Erythroblast (primary cell): ENCODE measurements at places on chromosomes 11 and 22.

DNA sequence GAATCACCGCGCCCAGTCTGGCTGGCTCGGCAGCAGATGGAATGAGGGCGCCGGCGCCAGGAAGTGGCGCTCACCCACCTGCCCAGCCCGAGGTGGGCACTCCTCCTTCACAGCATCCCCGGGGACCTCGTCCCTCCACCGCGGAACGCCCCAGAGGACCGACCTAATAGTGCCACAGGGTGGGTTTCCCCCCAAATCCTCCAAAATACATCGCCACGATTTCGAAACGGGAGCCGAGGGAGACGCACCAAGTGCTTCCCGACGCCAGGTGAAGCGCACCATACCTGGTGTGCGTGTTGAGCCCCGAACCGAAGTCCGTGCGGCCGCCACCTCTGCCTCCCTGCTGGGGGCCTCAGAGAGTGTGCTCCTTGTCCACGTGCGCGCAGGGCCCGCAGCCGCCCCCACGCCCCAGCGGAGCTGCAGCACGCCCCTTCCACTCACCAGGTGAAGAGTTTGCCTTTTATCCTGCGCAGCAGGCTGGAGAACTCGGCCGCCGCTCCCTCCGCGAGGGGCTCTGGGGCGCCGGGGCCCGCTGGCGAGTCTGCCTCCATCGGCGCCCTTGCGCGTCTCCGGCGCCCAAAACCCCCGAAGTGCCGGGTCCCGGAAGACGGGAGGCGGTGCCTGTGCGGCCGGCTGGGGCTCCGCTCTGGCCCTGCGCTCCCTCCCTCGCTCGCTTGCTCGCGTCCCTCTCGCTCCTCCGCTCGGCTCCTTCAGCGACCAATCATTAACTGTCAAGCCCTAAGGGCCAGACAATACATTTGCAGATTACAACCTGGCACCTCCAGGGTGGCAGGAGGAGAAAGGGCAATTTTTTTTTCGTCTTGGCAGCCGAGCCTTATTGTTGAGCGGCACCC, at the start of gene SLC35F2:
SLC35F2 (minus strand) TSS at position 571 of the 854 bp plus-strand sequence; CDS start at position 551, 20 bp downstream.
- DNase-seq: peak; percentile 47

GRCh38 chr11:131413217-131413616, 42.8 kb downstream of the NTM start:
- no peak for DNase-seq

DNA sequence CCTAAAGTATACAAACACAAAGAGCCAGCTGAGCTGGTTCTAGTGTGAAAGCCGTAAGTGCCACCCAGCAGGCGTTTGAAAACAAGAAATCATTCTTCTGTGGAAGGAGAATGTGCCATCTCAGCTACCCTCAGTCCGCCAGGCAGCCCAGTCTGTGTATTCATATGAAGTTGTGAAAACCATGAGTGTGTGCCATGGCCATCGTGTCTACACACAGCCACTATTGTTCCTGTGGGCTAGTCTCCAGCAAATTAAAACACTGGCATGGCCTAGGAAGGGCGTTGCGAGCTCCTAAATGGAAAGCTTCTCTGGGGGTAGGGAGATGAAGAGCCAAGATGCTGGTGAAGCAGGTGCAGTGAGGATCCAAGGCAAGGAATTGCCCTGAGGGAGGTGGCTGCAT, 51.5 kb upstream of the HORMAD2 start:
- no peak for DNase-seq

DNA sequence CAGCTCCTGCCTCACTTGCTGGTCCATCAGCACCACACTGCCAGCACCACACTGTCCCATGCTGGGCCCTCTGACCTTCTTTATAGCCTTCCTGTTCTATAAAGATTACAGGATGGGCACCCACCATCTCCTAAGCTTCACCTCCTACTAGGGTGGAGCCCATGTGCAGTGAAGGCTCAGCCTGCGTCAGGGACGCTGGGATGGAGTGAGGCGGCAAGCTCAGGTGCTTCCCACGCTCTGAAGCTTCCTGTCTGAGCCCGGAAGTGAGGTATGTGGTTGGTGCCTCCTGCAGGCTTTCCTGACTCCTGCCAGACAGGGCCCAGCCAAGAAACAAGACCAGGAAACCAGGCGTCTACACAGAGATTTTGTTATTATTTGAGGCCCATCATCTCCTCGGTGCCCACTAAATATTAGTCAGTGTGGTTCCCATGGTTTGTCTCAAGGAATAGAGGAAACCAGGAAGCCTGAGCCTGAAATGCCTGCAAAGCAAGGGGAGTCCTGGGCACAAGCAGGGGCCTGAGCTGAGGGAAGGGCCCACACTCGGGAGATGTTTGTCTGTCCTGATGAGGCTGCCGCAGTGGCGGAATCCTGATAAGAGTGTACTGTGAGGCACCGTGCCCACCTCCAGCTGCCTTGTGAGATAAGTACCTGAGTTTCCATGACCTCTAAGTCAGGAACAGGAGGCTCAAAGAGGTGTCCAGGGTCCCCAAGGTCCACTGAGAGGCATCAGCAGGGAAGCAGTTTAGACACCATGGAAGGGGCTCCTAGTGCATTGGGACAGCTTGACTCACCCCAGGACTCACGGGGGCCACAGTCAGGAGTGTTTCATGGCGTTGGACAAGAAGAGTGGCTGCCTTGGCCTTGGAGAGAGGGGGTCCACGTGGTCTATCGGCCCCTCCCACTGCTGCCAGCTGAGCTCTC, 22.0 kb downstream of the RSPH14 start:
- no peak for DNase-seq

- DNase-seq: no peak
Measured at GRCh38 chr11:94002226-94002625, 18.9 kb upstream of the HEPHL1 start.

GRCh38 chr22:20024225-20024624, 3.3 kb downstream of the TANGO2 start:
- peak; percentile 53 for DNase-seq

GRCh38 chr11:96322775-96323641, 20.0 kb downstream of the MAML2 start:
- peak; percentile 80 for DNase-seq

GRCh38 chr11:101612481-101612880, 28.7 kb upstream of the TRPC6 start:
- DNase-seq: no peak

DNA sequence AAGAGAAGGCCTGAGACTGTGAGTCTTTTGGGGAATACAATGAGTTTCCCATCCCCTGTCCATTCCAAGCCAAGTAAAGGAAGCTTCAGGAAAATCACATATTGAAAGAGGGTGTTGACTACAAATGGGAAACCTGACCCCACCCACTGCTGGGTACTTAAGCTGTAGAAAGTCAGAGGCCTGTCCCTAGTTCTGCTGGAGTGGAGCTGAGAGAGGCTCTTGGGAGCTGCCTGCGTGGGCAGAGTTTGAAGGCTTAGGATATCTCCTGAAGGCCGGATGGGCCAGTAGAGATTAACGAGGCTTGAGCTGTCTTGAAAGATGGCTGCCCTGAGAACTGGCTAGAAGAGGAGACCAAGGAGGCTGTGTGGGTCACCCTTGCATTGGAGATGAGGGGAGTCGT, 176.2 kb upstream of the NECTIN1 start:
- no peak for DNase-seq

DNA sequence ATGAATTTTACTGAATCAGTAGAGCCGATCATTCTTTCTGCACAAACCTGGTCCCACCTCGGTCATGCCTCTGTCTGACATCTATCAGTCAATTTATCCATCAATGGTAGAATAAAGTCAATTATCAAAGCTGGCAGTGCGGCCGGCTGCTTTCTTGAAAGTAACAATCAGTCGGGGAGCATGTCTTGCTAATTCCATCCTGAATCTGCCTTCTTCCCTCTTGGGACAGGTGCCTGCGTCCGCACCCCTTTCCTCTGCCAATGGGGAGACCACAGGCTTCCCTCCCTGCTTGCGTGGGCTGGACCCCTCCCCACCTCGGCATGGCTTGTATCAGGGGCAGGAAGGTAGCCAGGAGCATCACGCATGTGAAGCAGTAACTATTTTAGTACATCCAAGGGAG, 962.9 kb downstream of the BRD1 start:
- DNase-seq: no peak

GRCh38 chr22:16960220-16960883, 47.7 kb downstream of the GAB4 start:
- no peak for DNase-seq

DNA sequence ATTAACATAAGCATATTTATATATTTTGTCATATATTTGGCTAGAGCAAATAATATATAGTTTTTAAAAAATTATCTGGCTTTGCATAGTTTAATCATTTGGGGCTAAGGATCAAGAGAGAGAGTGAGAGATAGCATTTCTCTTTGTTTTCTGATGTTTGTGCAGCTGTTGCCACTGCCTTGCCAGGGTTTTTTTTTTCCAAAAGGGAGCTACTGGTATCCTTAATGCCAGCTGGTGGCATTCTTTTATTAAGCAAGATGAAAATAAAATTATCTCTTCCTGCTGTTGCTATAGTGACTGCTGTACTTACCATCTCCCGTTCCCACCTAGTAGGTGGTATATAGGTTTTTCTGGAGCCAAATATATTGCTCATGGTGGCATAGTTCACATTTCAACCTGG, 793.3 kb upstream of the ARHGAP42 start:
- DNase-seq: no peak

DNA sequence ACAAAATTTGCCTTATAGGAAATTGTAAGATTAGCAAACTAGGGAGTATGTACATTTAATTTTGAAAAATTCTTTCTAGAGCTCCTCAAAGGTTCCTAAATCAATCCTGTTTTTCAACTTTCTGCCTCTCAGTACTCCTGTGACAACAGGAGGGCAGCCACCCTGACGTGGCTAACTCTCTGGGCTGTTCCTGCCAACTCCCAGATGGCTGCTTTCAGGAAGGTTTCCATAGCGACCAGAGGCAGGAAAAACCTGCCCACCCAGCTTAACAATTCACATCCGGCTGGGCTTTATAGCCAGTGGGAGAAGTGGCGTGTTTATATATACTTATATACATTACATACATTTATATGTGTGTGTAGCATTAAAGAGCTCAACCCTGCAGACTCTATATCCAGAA, 26.5 kb downstream of the SGSM3 start:
- no peak for DNase-seq

GRCh38 chr11:47351156-47352126, 1.1 kb downstream of the MYBPC3 start:
- no peak for DNase-seq

DNA sequence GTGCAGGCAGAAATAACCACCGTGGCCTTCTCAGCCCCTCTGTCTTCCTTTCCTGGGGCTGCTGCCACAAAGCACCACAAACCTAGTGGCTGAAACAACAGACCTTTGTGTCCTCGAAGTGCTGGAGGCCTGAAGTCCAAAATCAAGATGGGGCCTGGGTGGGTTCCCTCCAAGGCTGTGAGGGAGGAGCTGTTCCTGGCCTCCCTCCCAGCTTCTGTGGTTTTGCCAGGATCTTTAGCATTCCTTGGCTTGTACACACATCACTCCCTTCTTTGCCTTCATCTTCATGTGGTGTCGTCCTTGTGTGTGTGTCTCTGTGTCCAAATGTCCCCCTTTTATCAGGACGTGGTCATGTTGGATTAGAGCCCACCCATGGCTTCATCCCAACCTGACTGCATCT, 29.0 kb upstream of the PARVG start:
- DNase-seq: no peak

DNA sequence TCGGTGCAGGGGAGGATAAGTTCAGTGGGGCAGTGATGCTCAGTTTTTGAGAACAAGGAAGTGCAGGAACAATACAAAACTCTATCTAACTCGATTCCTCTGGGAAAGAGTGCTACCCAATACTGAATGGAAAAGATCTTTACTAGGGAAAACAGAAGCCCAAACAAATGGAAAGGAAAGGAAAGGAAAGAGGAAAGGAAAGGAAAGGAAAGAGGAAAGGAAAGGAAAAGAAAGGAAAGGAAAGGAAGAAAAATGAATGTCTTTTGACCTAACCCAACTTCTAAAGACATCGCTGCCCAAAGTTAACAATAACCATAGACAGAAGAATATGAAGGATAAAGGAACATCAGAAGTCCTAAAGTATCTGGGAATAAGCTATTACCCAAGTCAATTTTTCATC, 41.6 kb downstream of the PHF21A start:
- DNase-seq: no peak

DNA sequence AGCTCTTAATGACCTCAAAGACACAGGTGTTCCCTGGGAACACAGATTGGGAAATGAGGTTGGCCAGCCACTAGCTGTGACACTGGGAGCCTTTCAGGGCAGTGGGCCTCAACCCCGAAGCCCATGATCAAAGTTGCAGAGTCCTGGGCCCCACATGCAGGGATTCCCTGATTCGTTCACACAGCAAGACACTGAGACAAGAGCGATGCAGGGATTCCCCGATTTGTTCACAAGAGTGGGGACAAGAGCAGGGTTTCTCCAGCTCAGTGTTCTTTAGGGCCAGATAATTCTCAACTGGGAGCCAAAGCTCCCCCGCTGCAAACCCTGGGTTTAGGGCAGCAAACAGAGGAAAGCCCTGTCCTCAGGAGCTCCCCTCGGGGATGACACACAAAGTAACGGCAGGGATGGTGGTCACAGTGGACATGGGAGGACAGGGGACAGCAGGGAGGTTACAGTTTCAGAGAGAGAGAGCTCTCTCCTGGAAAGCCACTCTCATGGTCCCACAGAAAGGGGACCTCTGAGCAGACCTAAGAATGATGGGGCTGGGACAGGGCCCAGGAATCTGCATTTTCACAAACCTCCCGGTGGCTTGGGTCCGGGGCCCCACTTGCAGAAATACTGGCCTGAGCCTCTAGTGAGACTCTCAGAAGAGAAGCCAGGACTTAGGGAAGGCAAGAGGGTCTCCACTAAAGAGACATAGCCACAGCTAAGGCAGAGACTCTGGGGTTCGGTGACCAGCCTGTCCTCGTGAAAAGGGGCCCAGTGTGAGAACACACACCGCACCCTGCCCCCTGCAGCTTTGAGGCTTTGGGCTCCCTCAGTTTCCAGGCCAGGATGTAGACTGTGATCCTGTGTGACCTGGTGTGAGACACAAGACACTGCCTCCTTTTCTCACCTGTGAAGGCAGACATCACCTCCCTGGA, 7.4 kb upstream of the GNAZ start:
- DNase-seq: no peak

DNA sequence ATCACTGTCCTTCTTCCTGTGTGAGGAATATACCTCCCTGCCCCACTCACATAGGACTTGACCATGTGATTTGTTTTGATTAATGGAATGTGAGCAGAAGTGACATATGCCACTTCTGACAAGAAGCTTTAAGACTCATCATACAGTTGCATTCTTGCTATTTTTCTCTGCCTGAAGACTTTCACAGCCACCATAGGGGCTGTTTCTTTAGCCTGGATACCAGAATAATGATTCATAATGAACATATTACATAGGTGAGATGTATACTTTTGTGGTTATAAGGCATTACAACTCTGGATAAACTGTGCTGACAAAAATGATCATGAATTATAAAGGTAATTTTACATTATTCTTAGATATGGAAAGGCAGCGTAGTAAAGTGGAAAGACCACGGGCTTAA, 798.0 kb downstream of the DLG2 start:
- no peak for DNase-seq

GRCh38 chr11:130847517-130847916, 68.8 kb downstream of the SNX19 start:
- no peak for DNase-seq

- peak; percentile 35 for DNase-seq
Measured at GRCh38 chr22:39292561-39293074, 26.8 kb downstream of the RPL3 start.

GRCh38 chr22:32801537-32802236, at the start of gene TIMP3:
Gene TIMP3 (plus strand): TSS chr22:32801705. CDS start chr22:32802002, 297 bp downstream.
- peak; percentile 85 for DNase-seq
